Right renal cortex interstitium (tissue), 3 donors: ENCODE measurements at places on chromosomes 1 and 21.

DNA sequence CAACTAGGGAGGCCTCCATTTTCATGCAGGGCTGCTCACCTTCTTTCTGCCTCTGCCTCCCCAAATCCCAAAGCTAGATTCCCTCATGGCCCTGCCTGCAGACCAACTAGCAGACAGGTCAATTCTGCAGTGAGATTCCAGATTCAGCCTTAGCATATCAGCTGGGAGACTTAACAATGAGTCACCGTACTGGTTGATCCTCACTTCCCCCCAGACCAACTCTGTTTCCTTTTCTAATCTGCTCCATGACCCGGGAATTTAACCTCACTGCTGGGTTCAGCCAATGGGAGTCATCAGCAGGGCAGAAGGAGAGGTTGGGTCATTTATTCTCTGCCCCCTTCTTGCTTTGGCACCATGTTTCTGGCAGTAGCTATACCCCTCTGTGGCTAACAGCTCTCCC lies 140.6 kb upstream of the GRIK3 start:
- DNase-seq: no peak

DNA sequence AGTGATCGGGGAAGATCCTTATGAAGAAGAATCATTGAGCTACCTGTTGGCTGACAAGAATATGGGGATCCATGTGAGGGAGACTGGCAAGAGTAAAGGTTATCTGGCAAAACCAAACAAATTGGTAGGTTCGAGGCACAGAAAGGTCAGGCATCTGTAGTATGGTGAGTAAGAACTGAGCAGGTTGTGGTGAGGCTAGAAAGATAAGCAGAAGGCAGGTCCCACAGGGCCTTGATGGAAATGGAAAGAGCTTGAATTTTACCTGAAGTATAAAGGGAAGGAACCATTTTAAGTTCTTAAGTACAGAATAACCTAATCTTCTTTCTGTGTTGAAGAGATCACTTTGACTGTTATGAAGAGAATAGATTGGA lies 11.1 kb downstream of the PTPRC start:
- no peak for DNase-seq

GRCh38 chr1:240114222-240114621 lies 22.5 kb downstream of the FMN2 start:
- DNase-seq: no peak

DNA sequence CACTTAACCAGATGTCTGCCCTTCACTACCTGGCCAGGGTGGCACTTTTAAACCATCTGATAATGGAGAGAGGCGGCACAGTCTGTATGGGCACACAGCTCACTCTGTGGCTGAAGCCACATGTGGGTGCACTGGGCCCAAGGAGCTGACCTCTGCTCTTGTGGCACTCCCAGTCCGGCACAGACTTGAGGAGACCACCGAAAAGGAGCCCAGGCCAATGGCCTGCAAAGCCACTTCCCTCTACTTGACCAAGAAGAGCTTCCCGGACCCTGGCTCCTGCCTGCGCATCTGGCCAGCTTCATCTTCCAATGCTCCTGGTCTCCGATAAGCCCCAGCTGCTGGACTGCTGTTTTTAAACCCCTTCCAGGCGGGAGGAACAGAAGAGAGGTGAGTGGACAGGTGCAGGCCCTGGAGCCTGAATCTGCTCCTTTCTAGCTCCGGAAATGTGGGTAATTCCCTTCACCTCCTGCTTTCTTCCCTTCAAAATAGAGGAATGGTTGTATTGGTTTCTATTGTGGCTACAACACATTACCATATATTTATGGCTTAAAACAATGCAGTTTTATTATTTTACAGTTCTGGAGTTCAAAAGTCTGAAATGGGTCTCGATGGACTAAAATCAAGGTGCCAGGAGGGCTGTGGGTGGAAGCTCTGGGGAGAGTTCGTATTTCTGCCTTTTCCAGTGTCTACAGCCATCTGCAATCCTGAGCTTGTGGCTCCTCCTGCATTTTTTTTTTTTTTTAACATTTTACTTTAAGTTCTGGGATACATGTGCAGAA lies 11.6 kb downstream of the GNG4 start:
- DNase-seq: no peak

- DNase-seq: no peak
These were observed 94.3 kb downstream of the ITSN1 start for GRCh38 chr21:33736569-33736968.

DNA sequence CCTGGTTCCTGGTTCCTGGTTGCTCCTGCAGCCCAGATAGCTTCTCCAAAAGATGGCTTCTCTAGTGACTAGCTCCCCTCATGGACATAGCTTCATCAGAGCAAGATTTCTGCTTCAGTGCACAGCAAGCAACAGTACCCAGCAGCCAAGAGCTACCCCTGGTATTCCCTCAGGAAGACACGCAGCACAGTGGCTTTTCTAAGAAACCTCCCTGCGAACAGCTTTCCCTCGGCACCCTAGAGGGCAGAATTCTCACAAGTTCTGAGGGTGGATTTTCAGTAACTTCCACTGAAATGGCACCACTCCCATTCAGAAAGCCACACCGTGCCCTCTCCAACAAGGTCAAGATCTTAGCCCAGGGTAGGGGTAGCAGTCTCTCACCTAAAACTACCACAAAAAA lies 128.2 kb downstream of the EIF4G3 start:
- DNase-seq: no peak

- DNase-seq: no peak
These were observed 9.0 kb downstream of the ERG start for GRCh38 chr21:38489271-38489652.

- no peak for DNase-seq
These were observed 140.2 kb upstream of the RUNX1 start for GRCh38 chr21:35189077-35189863.

DNA sequence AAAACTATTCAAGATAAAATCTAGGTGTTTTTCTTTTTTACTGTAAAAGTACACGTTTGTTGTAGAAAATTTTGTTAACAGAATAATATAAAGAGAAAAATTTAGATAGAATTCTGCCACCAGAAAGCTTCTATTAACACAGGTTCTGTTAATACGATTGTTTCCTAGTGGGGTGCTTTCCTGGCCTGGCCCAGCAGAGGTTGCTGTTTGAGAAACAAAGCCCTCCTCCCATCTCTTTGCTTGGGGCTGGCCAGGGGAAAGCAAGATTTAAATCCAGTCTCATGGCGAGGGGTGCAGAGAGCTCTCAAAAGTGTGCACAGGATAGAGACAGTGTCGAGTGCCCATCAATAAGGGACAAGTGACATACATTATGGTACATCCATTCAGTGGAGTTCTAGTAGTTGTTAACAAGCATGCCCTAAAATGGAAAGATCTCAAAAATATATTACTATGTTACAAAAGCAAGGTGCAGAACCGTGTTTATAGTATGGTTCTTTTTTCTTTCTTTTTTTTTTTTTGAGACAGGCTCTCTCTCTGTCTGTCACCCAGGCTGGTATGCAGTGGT lies 14.6 kb upstream of the ACBD3 start:
- no peak for DNase-seq
